NCI-H1092 treated with DMSO at 0.1 percent for 48 hours (cell line): ENCODE measurements at places on chromosomes 2 and 18.
A peak's percentile ranks its signal among the peaks of the same experiment; 100 is the strongest.

GRCh38 chr2:74481961-74482800 lies 617 bp downstream of the CCDC142 start:
- DNase-seq = peak; percentile 70

- DNase-seq = no peak
Observed at GRCh38 chr2:219087361-219087760, 26.6 kb upstream of the IHH start.

DNA sequence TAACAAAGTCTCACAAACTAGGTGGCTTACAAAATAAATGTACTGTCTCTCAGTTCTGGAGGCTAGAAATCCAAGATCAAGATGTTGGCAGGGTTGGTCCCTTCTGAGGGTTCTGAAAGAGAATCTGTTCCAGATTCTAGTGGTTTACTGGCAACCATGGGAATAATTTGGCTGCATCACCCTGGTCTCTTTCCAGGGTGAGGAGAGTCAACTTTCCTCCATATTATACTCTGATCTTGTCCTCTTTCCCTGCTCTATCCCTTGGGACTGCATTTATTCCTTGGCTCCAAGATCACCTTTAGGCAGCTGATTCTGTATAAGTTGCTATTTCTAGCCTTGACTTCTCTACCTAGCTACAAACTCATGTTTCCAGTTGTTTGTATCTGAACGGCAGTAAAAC lies 35.2 kb downstream of the SLC40A1 start:
- DNase-seq = no peak

DNA sequence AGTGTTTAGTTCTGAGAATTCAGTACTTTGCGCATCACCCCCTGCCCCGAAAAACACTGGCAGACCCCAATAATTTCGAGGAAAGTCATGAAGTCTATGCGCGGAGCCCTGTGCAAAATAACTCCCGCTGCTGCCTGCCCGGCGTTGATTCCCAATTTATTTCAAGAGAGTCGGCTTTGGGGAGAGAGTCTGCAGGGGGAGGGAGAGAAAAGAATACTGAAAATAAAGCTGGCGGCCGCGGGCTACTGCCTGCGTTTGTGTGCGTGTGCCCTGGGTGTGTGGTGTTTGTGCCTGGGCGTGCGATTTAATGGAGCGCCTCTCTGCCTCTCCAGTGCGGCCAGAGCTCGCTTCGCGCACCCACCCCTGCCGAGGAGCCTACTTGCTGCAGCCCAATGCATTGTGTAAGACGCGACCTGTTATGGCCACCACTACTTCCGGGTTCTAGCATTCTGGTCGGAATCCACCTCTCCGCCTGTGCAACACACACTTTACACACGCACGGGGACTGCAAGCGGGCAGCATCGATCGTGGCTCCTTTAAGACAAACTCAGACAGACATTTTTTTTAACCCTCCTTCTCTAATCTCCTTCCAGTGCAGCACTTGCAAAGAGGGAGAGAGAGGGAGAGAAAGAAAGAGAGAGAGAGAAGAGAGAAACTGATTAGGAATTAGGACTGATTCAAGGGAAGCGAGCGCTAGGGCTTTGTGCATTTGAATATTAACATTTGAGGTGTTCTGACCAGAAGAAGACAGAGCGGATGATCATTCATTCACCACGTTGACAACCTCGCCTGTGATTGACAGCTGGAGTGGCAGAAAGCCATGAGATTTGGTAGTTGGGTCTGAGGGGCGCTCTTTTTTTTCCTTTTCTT lies at the start of gene MEIS1:
TSS of gene MEIS1 (plus strand) at position 447 of the 870 bp plus-strand sequence. CDS start 732 bp downstream, outside the sequence.
- DNase-seq = peak; percentile 86

DNA sequence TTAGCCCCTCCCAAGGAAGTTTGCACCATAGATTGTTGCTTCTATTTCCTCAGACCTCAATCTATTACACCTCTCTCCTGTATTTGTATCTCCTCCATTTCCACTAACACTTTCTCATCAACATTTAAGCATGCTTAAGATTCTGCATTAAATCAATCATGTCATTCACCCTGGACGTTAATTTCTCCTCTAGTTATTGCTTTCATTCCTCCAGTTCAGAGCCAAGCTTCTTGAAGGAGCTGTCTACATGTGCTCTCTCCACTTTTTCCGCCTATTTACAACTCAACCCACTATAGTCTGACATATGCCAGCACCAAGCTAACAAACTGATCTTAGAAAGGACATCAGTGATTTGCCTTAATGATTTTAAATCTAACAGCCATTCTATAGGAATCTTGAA lies 99.5 kb downstream of the OLA1 start:
- no peak for DNase-seq

DNA sequence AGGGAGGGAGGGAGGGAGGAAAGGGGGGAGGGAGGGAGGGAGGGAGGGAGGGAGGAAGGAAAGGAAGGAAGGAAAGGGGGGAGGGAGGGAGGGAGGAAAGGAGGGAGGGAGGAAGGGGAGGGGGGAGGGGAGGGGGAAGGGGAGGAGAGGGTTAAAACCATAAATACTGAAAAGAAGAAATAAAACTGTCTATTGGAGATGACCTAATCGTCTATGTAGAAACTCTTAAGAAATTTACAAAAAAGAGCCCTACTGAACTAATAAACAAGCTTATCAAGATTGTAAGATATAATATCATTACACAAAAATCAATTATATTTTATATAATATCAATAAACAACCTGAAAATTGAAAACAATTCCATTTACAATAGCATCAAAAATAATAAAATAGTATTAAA lies 32.3 kb upstream of the CTDP1 start:
- DNase-seq = no peak

GRCh38 chr2:126936219-126936723 lies 37.6 kb downstream of the TEX51 start:
- no peak for DNase-seq

GRCh38 chr18:21930177-21930576 lies 189.6 kb downstream of the MIB1 start:
- no peak for DNase-seq

GRCh38 chr2:169184074-169184473 lies 114.7 kb downstream of the DHRS9 start:
- no peak for DNase-seq

GRCh38 chr18:11750581-11751310 lies 61.7 kb downstream of the GNAL start:
- DNase-seq = no peak

- no peak for DNase-seq
Observed at GRCh38 chr18:3758531-3758930, 308.6 kb downstream of the TGIF1 start.

DNA sequence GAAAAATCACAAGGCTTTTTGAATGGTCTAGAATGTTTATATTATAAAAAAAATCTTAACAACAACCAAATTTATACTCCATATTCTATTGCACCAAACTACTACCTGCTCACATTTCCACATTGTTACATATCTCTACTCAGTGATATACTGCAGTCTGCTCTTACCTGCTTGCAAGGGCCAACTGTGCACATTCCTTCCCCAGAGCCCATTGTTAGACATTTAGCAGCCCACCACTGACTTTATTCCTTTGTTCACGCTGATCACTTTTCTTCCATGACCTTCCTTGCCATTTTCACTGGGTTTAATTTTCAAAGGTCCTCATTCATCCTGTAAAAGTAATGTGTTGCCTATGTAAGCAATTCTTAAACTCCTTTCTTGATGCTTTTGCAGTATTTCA lies 109.7 kb upstream of the KCNJ3 start:
- no peak for DNase-seq

GRCh38 chr2:207473049-207473930 lies 56.5 kb upstream of the CREB1 start:
- peak; percentile 75 for DNase-seq

- no peak for DNase-seq
Observed at GRCh38 chr2:60064687-60065389, 488.6 kb downstream of the BCL11A start.

DNA sequence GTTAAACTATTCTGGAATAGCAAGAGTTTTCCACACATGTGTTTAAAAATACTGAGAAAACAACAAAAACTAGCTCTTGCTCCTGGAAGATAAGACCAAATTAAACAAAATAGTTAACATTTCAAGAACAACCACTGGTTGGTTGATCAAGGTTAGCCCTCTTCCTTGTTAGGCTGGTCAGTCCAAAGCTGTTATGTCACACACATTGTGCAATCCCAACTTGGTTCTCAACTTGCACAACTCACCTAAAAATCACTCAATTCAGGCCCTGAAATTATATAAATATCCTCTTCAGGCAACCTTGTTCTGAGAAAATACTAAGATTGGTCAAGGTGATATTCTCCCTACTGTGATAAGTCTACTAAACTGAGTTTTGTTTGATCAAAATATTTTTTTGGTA lies 169.7 kb upstream of the LRP1B start:
- DNase-seq = no peak

- DNase-seq = no peak
Observed at GRCh38 chr2:197306024-197306695, 4.4 kb downstream of the ANKRD44 start.

GRCh38 chr2:32366595-32366994 lies 9.8 kb downstream of the BIRC6 start:
- DNase-seq = no peak

GRCh38 chr2:119248311-119248710 lies 24.7 kb downstream of the STEAP3 start:
- DNase-seq = no peak

GRCh38 chr2:195532628-195533271 lies 124.3 kb upstream of the SLC39A10 start:
- no peak for DNase-seq

DNA sequence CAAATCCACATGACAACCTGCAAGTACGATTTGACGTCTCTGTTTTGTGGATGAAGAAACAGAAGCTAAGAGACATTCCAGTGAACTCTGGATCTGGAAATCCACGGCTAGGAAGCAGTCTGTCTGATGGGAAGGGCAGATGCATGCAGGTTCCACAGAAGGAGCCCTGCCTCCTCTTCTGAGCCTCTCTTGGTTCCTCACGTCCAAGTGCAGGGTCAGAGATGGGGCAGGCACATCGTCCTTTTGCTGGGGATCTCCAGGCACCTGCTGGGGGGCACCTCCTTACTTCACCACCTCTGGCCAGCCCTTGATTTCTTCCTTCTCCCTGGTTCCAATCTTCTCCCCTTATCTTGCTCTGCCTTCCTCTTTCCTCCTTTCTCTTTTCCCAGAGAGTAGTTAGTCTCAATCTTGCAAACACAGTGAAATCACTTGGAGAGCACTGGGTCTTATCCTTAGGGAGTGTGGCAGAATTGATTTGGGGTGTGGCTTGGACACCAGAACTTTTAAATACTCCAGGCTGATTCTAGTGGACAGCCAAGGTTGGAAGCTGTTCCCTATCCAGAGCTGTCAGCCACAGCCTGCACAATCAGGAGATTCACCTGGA lies 137.8 kb downstream of the BCL2 start:
- DNase-seq = no peak

DNA sequence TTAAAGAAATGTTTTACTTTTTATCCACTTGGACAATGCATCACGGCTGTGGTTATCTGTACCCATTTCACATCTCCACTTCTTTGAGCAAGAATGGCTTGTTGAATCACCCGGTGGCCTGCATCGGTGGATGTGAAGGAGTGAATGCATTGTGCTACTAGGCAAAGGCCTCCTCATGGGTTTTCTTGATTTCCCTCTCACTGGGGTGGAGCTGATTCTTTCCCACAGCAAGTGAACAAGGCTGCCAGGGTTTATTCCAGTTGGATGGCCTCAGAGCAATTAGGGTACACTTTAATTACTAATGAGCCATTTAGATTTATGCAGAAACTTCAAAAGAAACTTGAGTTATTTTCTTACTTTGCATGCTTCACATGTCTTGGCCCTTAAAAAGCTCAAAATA lies 387.1 kb downstream of the RND3 start:
- no peak for DNase-seq

- DNase-seq = no peak
Observed at GRCh38 chr2:134250840-134251461, 2.9 kb upstream of the MGAT5 start.

- DNase-seq = no peak
Observed at GRCh38 chr2:188492751-188493150, 201.1 kb downstream of the GULP1 start.

- no peak for DNase-seq
Observed at GRCh38 chr2:53200072-53200471, 567.5 kb upstream of the CHAC2 start.

GRCh38 chr18:23276451-23276850 lies 141.2 kb downstream of the CABLES1 start:
- DNase-seq = no peak

GRCh38 chr2:69250981-69251380 lies 136.0 kb downstream of the GFPT1 start:
- DNase-seq = no peak

GRCh38 chr2:212195626-212196025 lies 343.0 kb downstream of the ERBB4 start:
- DNase-seq = no peak

DNA sequence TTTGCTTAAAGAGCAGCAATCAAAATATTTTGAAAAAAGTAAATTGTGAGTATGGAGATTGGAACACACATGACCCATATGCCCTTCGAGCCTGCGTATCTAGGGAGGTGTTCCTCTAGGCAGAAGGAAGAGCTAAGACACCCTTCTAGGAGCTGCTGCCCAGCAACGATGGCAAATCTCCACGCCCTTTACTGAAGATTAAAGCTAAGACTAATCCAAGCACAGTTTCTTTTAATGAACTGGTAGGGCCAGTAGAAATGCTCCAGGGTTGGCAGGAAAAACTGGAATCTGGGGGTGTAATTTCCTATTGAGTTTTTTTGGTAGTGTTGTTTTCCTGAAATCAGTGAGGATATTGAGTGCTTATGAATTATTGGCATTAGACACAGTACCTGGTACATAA lies 712 bp upstream of the SERPINB13 start:
- no peak for DNase-seq

DNA sequence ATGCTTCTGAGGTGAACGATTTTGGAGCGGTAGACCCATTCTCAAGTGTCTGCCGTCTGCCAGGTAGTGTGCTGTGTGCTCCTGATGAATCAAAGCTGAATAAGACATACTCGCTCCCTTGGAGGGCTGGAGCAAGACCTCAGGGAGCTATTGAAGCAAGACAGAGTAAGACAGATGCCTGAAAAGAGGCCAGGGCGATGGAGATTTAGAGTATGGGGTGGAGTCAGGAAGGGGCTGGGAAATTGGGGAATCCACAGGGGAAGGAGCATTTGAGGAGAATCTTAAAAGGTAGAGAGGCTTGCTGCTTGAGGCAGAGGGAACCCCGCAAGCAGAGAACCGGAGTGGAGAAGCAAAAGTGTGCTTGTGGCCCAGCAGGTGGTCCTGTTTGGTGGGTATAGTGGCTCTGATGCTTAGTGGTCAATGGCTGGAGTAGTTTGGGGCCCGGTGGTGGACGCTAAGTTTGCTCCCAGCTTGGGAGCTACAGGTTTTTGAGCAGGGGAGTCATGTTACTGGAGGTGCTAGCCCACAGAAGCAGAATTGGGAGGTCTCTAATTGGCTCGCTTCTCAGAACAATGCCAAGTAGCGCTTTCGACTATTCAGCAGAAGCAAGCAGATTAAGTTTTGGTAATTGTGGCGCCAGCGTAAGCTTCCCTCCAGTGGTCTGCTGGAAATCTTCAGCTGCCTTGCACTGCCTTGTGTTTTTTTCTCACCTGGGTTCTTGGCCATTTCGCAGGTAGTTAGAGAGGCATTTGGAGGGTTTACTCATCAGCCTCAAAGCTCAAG lies 2.0 kb downstream of the CNNM4 start:
- no peak for DNase-seq

GRCh38 chr2:167939514-167940345 lies 307.7 kb downstream of the STK39 start:
- DNase-seq = no peak

- no peak for DNase-seq
Observed at GRCh38 chr18:43692099-43692690, 414.9 kb upstream of the SYT4 start.
